ENCODE measurements at places on chromosomes 1 and 21.
A peak's percentile ranks its signal among the peaks of the same experiment; 100 is the strongest.

GRCh38 chr1:155052439-155053395, 1.6 kb downstream of the ADAM15 start:
- peak; percentile 21 for DNase-seq

DNA sequence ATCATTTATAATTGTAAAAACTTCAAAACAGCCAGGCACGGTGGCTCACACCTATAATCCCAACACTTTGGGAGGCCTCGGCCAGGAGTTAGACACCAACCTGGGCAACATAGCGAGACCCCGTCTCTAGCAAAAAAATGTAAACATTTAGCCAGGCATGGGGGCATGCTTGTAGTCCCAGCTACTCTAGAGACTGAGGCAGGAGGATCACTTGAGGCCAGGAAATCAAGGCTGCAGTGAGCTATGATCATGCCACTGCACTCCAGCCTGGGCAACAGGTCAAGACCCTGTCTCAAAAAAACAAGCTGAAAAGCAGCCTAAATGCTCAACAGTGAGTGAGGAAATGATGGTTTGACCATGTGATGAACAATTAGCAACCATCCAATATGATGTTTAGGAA, 7.3 kb downstream of the C1orf167 start:
- no peak for DNase-seq

DNA sequence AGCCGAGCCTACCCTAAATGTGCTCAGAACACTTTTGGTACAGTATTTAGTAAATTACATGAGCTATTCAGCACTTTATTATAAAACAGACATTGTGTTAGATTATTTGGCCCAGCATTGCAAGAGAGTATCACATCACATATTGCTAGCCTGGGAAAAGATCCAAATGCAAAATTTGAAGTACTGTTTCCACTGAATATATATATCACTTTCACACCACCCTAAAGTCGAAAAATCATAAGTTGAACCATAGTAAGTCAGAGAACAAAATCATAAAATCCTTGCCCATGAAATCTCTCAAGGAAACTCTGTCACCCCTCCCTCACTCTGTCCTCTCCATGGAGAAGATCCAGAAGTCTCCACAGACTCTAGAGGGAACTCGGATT, 33.1 kb downstream of the RGS8 start:
- DNase-seq = no peak

DNA sequence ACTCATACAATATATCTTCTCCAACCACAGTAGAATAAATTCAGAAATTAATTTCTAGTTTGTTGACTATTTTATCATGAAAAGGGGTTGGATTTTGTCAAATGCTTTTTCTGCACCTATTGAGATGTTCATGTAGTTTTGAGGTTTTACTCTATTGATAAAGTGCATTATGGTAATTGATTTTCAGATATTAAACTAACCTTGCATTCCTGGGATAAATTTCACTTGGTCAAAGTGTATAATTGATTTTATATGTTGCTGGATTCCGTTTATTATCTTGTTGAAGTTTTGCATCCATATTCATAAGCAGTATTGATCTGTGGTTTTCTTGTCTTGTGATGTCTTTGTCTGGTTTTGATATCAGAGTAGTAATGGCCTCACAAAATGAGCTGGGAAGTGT, 34.4 kb upstream of the HYI start:
- DNase-seq = no peak

DNA sequence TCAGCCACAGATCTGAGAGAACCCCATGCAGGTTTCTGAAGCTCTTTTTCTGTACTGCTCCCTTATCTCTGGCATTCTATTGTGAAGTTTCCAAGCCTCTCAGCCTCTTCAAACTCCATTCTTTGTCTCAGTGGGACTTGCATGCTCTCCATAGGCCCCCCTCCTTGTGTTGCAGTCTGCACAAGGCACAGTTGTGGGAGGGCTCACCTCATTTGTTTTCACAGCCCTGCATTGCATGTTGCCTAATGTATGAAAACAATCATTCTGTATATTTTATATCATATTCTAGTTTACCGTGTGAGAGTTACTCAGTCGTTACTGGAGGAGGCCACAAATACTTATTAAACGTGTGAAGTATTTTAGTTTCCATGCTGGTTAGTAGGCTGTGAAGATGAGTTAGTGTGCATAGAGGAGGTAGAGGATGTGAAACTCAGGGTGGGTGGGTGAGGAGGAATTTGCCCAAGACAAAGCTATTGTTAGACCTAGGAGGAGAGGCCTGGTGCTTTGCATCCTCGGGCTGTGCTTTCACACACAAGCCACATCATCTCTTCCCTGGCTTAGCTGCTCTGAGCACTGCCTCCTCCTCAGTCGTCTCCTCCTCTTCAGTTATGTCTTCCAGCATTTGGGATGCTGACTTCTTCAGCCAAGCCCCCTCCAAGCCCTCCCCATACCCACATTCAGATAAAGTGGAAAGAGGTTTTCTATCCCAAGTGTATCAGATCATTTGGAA, 7.8 kb upstream of the CHI3L2 start:
- DNase-seq = peak; percentile 72

GRCh38 chr1:11053758-11054137, 6.1 kb downstream of the SRM start:
- DNase-seq = peak; percentile 19

- DNase-seq = no peak
Measured at GRCh38 chr21:37896788-37897187, 19.5 kb downstream of the KCNJ6 start.

DNA sequence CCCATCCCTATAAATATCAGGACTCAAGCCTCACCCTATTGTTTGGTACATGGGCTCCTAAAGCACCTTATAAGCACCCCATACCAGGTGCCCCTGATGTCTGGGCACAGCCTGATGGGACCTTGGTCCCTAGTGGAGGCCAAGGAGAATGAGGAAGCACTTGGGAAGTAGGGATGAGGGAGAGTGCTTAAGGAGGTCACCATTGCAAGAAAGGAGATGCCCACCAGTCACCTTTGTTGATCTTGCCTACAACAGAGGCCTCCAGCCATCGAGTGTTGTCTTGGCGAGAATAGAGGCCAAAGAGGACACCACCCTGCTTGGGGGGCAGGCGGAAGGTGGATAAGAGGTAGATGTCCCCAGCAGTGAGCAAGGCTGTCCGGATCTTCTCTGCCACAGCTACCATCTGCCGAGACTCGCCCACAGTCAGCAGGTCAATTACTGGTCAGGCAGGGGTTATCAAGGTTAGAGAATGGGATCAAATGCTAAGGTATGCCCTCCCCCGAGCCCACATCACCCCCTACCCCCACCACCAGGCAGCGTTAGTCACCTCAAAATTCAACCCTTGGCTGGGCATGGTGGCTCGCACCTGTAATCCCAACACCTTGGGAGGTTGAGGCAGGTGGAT, 1.6 kb downstream of the THBS3 start:
- no peak for DNase-seq

- DNase-seq = peak; percentile 69
Measured at GRCh38 chr1:145961425-145962156, 2.8 kb downstream of the ANKRD34A start.

DNA sequence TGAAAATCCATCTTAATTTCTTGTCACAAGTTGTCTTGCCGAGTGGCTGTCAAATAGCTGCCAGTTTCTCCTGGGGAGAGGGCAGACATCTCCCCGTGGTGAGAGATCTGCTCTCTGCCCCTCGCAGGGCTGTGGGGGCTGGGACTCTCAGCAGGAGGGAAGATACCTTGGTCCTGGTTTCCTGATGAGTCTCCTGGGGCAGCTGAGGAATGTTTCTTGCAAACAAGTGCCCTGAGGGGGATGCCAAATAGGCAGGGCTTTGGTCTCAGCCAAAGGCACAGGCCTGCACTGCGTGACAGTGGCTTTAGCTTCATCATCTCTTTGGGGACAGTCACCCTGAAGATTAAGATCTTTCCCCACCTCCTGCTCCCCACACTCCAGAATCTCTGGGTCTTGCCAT, 40.9 kb downstream of the SYT6 start:
- no peak for DNase-seq

DNA sequence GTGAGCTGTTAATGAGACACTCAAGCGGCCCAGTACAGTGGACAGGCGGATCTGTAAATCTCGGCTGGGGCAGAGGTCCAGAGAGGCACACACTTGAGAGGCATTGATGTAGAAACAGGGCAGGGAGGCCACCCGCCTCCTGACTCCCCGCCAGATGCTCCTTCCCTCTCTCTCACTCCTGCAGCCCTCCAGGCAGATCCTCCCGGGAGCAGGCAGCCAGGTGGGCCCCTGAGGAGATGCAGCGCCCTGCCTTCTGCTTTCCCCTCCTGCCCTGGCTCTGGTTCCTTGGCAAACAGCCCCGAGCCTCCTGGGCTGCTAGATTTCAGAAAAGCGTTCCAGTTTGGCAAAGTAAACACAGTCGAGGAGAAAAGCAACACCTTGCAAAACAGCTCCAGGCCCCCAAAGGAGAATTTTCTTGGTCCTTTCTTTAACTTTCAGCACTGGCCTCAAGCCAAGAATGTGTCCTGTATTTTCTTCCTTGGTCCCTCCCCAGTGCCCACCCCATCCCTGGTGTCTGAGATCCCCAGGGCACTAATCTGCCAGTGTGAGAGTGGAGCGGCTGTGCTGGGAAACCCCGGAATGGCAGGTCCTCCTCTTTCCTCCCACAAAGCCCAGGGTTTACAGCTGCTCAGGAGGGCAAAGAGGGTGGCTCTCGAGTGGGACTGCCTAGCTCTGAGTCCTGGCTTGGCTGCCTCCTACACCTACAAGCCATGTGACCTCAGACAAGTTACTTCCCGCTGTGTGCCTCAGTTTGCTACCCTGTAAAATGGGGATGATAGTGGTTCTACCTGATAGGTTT, 29.4 kb upstream of the IFNLR1 start:
- DNase-seq = no peak

- DNase-seq = no peak
Measured at GRCh38 chr1:237972186-237972585, 81.5 kb upstream of the ZP4 start.

- peak; percentile 63 for DNase-seq
Measured at GRCh38 chr1:32754317-32755097, 51.9 kb upstream of the SYNC start.

DNA sequence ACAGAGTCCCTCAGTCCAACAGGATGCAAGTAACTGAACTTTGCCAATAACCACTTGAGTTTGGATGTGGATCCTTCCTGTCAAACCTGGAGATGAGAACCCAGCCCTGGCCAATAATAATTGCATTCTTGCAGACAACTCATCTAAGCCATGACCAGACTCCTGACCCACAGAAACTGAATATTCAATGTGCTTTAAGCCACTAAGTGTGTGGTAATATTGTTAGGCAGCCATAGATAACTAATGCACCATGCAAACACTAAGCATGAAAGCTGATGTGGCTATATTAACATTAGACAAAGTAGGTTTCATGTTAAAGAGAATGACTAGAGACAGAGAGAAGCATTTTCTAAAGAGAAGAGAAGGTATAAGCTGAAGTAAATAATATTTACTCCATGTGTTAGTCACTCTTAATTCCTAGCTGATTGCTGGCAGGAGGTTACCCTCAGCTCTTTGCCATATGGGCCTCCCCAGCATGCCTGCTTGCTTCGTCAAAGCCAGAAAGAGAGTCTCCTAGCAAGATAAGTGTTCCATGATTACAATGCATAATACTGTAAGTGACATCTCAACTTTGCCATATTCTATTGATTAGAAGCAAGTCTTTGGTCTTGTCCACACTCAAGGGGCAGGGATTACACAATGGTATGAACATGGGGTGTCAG, 276.4 kb upstream of the PLXNA2 start:
- no peak for DNase-seq

DNA sequence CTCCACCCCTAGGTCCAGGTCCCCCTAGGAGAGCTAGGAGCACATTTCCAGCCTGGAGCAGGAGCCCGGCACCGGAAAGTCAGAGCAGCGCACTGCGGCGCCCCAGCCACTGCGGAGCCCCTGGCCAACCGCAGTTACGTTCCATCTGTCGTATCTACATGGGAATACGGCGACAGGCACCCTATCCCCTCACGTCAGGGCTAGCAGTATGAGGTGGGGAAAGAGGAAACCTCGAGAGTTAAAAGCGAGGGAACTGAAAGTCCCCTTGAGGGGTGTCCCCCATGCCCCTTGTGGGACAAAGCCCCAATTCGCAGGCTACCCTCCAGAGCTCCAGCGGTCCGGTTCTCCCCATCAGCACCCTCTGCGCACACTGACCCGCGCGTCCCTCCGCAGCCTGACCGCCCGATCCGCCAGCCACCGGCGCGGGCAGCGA, 995 bp downstream of the COLGALT2 start:
- DNase-seq = no peak

GRCh38 chr1:235642011-235642942, 7.3 kb downstream of the GNG4 start:
- peak; percentile 52 for DNase-seq

DNA sequence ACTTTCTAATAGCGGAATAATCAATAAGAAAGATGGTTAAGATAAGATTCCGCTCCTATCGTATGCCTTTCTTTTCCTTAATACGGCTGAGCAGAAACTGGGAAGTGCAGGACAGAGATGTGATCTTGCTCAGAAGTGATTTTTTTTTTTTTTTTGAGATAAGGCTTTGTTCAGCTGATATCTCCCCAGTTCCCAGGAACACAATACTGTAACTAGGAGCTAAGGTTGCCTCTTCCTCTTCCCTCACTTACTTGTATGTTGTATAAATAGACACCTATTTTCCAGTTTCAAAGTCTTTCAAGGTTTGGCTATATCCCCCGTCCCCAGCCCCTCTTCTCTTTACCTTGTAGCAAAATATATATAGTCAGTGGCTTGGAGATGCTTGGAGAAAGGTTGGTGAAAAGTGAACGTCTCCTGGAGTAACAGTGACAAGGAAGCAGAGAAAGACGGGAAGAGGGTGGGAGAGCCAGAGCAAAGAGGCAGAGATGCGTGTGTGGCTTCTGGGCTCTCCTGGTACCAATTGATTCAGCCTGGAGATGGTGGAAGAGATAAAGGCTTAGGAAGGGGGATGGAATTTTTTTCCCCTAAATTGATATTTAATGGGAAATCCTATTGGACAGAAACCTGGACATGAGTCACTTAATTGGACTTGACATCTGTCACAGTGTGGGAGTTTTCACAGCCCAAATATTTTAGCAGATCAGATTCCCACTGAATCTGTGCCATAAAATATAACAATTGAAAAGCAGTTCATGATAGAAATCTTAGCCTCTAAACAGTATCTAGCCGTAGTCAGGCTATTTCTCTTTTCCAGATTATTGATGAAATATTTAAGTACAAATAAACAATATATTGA, at the start of gene NHLH2:
Gene NHLH2 (minus strand): TSS at position 522 of the 856 bp plus-strand sequence. CDS start 2,754 bp downstream, outside the sequence.
- DNase-seq = no peak

DNA sequence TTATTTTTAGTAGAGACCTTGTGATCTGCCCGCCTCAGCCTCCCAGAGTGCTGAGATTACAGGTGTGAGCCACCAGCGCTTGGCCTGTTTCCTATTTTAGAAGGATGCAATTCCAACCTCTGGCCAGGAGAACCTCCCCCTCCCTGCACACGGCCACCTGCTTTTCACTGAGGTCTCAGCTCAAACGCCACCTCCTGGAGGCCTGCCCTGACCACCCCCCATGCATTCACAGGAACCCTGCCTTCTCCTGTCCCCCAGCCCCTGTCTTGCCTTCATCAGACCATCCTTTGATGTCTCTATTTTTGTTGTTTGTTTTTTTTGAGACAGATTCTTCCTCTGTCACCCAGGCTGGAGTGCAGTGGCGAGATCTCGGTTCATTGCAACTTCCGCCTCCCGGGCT, 2.3 kb downstream of the SRM start:
- DNase-seq = no peak

DNA sequence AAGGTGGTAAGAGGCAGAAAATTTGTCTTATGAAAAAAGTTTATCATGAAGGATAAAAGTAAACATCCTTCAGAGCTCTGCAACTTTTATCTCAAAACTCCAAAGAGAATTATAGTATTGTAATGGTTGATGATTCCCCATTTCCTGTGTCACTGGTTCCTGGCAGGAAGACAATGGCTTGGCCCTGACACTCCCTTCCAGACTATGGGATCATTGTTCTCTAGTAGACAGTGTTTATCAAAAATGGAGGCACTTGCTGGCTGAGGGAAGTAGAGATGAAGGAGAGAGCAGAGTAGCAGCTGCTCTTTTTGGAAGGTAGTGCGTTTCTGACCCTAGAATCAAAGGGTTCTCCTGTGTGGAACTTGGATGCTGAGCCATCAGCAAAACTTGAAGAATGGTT, 145.9 kb upstream of the ATP1B1 start:
- DNase-seq = no peak

Data from stimulated activated CD4-positive, alpha-beta T cell treated with anti-CD3 and anti-CD28 coated beads, Interleukin-1b, Interleukin-23, amount 100 ng/mL, for 48 hours (primary cell).